ENCODE measurements at places on chromosomes 2 and 18.

DNA sequence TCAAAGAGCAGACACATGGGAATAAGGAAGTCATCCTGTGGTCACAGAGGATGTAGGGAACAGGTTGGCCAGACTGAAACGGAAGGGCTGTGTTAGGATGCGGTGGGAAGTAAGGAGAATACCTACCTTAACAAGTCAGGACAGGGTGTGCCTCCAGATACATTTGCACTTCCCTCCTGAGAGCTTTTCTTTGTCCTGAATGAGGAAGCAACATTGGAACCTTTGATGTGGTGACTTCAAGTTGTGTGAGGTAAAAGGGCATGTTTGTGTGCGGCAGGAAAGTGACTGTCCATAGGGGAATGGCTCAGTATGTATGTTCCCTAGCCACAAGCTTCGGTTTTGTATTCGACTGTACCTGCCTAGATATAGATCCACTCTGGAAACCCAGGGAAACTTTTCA, 24.9 kb upstream of the LRRTM1 start:
- no peak for DNase-seq

DNA sequence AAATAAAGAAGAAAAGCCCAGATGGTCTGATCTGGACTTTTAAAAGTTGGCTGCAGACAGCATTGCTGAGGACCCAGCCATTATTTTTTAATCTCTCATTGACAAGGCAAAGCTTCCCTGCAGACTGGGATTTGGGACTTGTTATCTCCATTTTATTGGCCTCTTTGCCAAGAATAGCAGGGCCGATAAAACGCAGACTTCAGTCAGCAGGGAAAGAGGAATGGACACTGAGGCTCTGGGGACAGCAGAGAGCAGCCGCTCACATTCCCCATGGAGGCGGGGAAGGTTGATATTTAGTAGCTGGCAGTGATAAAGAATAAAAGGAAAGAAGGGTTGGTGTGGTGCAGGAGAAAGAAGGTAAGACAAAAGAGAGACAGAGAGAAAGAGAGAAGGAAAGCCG, 350.1 kb upstream of the PIK3C3 start:
- DNase-seq, result no peak

DNA sequence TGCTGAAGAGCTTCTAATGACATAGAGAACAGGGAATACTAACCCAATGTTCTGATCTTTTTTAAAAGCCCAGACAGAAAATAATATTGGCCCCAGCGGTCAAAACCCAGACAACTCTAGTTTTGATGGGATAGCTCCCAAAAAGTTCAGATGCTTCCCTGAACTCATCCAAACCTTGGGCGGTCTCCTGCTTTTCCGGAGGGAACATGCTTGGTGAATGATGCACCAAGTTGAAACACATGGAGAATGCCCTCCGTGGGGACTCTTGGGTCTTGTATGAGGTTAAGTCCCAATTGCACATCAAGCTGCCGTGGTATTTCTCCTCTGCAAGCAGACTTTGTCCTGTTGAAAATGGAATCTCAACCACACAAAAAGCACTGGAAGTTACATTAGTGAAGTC, 120.7 kb upstream of the CTAGE1 start:
- DNase-seq, result no peak

GRCh38 chr18:8910843-8911242, 191.7 kb upstream of the NDUFV2 start:
- no peak for DNase-seq

DNA sequence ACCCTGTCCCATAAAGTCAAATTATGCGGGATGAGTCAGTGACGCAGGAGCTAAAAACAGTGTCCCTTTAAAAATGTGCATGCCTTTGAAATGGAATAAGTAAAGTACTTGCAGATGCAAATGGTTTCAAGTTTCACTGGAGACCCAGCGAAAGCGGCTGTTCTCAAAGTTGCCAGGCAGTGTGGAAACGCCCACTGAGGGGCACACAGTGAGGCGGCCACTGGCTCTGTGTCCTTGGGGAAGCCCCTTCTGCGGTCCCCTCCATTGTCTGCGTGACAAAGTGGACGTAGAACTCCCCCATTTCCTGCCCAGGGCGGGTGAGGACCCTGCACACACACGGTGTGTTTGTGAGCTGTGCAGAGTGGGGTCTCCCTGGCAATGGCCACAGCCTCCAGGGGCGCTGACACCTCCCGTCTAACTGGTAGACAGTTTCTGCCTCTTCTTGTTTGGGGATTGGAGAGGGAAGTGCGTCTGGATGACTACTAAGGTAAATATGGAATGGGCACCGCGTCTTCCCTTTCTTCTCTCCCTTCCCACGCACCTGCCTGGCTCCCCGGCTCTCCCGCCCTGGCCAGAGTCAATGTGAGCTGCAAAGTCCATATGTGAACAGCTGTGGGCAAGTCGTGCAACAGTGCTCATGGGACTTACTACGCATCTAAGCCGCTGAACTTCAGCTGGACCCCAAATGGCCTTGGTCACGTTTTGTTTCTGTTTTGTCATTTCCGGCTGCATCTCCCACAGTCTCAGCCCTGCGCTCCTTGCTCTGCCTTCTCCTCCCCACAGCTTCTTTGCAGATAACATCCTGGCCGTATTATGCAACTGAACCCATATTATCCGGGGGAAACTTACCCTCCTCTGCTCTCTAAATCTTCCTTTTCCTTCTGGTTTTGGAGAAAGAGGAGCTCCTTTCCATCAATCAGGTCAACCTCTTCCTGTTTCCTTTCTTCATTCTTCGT, 33.7 kb upstream of the ZNF516 start:
- no peak for DNase-seq

GRCh38 chr2:217291259-217291658, 431.4 kb upstream of the TNP1 start:
- no peak for DNase-seq

DNA sequence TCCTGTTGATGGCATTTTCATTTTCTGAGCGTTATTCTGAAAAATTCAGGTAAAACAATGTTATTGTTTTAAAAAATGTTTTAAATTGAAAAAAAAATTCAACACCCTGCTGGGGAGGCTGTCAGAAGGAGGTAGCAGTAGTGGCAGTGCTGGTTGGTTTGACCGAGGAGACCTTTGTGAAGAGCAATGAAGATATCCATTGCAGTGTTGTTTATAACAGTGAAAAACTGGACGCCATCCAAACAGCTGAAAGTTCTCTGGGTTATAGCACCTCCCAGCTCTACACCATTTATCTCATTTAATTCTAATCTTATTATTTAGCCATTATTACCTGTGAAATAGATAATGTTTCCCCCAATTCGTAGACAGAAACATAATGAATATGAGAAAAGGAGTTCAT, 12.6 kb upstream of the ITM2C start:
- DNase-seq, result no peak

DNA sequence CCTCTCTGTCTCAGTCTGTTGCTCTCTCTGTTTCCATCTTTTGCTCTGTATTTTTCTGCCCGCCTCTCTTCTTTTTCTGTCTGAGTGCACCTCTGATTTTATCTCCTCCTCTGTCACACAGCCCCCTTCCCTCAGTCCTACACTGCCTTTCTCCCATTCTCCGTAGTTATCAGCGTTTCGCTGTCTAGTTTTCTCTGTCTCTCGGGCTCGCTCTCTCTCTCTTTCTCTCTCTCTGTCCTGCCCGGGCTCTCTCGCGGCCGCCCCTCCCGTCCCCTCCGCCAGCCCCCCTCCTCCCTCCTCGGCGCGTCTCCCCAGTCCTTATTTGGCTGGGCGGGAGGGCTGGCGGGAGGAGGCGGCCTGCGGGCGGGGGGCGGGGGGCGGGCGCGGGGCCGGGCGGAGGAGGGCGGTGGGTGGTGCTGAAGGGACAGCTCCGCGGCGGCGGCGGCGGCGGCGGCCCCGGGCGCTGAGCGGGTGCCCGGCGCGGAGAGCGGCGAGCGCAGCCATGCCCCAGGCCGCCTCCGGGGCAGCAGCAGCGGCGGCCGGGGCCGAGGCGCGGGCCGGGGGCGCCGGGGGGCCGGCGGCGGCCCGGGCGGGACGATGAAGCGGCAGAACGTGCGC, at the start of gene KCNK3:
Gene KCNK3, plus strand, starts transcription at position 444 of the 618 bp plus-strand sequence. Its CDS starts 154 bp downstream, at position 598.
- no peak for DNase-seq

DNA sequence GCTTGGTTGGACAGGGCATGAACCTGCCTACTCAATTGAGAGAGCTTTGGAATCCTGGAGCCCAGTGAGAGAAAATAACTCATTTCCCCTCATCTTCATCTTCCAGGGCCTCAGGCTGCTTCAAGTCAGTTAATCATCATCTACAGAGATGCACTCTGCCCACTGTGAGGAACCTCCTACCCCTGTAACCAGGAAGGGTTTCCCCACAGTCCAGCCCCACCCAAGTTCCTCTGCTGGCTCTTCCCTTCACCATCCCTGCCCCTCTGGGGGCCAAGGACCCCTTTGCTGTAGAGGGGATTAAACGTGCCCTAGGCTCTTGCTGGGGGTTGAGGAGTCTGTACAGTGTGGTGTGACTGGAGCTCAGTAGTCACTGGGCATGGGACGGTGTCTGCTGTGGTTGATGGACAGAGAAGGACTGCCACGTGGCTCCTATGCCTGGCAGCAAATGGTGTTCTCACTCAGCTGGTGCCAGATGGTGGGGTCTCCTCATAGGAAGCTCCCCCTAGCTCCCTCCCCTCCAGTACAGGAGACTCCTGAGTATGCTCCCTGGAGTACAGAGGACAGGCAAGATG, 29.5 kb upstream of the LGALSL start:
- no peak for DNase-seq

GRCh38 chr18:32461709-32462272, 8.9 kb downstream of the GAREM1 start:
- no peak for DNase-seq

DNA sequence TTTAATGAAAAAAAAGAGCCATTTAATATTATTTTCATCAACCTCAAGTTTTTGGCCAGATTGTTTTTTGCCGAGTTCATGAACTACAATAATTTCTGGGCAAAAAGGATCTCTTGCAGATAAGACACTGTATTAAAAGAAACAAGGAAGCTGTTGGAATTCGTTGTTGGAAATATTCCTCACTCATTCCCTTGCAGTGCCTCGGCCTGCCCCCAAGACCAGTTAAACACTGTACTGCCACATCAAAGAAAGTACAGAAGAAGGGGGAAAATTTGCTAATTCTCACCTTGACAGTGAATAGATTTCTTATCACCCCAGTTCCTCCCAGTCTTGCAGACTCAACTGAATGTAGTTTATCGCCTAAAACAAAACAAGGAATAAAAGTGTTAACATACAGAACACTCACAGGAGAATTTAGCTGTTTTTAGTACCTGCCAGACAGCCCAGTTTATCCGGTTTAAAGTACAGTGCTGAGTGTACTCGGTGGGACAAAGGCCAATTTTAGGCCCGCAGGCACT, 1.2 kb downstream of the IDH1 start:
- no peak for DNase-seq

- no peak for DNase-seq
Observed at GRCh38 chr2:227720680-227721079, 2.9 kb upstream of the SLC19A3 start.

DNA sequence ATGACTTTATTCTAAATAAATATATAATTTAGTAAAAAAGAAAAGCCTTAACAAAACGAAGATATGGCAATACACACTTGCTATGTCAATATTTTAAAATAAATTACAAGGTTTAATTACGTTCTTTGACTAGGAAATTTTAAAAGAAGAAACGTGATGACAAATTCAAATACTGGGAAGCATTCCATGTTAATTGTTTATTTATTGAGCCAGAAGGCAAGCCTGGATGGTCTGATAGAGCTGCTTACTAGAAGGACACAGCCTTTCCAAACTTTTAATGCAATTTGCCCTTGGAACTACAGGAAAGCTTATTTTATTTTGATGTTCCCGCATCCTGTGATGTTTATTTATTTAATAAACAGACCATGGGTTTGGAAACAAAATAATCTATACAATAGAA, 33.4 kb upstream of the DSEL start:
- no peak for DNase-seq

DNA sequence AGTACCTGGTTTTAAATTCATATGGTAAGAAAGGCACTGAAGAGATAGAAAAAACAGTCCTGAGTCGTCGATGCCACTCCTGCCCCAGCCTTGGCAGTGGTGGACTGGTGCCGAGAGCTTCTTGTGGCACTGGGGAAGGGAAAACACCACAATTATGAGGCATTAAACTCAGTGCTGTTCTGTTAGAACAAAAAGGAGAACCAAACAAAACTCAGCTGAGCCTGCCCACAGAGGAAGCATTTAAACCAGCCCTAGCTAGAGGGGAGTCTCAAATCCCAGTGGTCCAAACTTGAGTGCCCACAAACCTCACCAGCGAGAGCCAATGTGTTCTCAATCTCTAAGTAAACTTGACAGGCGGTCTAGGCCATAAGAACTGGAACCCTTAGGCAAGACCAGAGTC, 1254.5 kb upstream of the FAM98A start:
- DNase-seq, result no peak

- no peak for DNase-seq
Observed at GRCh38 chr2:80311304-80311703, 6.8 kb upstream of the LRRTM1 start.

Measured in HS-27A (cell line).